ENCODE measurements at places on chromosomes 5 and 9.

GRCh38 chr9:134963546-134963945 lies 45.8 kb upstream of the FCN1 start:
- DNase-seq, result no peak
- H3K27ac ChIP-seq, result no peak overlapping the region
- no peaks in the 10 kb centered on the region for H3K36me3 ChIP-seq
- peaks cover 5% of the 10 kb centered on the region for H3K27me3 ChIP-seq
- no peak overlapping the region for H3K4me3 ChIP-seq

DNA sequence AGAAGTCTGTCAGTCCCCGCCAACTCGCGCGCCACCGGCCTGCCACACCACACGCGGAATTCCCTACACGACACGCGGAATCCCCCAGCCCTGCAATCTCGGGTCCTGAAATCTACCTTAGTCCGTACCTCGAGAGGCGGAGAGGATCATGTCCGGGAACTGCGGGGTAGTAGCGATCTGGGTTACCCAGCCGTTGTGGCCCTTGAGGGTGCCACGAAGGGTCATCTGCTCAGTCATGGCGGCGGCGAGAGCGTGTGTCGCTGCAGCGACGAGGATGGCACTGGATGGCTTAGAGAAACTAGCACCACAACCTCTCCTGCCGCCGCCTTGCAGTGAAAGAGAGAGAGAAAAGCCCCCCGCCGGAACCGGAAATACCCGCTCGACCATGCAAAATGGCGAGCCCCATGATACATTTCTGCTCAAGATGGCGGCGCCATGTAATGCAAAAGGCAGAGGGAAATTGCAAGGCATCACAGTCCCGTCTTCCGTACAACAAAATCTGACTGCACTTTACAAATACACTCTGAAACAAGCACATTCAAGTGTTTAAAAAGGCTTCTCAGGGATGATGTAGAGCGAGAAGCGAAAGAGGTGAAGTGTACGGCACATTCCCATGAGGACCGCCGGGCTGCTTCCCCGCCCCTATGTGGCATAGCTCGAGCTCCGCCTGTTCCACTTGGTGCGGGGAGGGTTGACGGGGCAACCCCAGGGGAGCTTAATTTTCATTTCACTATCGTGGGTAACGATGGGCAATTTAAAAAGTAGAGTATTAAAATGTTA lies at the start of gene RACK1:
Gene RACK1 (minus strand): TSS at position 343 of the 780 bp plus-strand sequence. CDS start 106 bp downstream, at position 237.
- no peaks in the 10 kb centered on the region for H3K27me3 ChIP-seq
- peak; percentile 94 for DNase-seq
- peaks cover 28% of the 10 kb centered on the region for H3K4me1 ChIP-seq
- peaks cover 40% of the 10 kb centered on the region for H3K36me3 ChIP-seq
- H3K27ac ChIP-seq, result peak within 1 kb of the TSS; percentile 99
- H3K4me3 ChIP-seq, result peak within 1 kb of the TSS; percentile 98

DNA sequence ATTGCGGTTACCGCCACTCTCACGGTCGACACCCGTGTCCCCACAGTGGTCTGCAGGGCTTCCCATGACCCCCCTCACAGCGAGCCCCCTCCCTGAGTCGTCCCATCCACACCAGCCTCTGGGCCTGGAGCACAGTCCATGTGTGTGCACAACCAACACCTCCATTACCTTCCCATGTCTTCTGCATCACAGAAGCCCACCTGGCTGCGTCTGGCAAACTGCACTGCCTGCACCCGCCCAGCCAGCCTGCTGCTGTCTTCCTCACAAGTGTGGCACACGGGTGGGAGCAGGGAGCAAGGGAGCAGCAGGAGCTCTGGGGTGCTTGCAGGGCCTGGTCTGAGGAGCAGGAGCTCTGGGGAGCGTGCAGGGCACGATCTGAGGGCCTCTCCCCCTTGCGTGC lies 415.3 kb upstream of the IRX4 start:
- H3K36me3 ChIP-seq, result no peaks in the 10 kb centered on the region
- H3K27ac ChIP-seq, result no peak overlapping the region
- no peak overlapping the region for H3K4me3 ChIP-seq
- H3K4me1 ChIP-seq, result no peaks in the 10 kb centered on the region

DNA sequence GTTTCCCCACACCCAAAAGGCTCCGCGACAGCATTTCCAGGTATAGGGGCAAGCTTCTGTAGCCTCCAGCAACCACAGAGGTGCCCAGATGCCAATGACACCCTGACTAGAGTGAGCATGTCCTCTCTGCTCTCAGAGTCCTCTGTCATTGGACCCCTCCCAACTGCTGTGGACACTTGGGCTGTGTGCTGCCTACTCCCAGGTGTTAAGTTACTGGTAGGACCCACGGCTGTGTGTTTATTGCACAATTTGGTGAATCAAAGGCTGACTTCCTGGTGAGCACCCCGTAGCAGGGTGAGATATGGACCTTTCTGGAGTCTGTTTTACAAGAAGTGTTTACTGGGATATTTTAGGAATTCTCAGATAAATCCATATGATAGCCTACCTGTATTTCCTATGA lies 36.0 kb downstream of the SH3GL2 start:
- H3K36me3 ChIP-seq, result no peaks in the 10 kb centered on the region
- no peak overlapping the region for H3K27ac ChIP-seq
- DNase-seq, result no peak
- H3K4me3 ChIP-seq, result no peak overlapping the region
- no peaks in the 10 kb centered on the region for H3K4me1 ChIP-seq

GRCh38 chr9:98365227-98365669 lies 109.8 kb upstream of the TBC1D2 start:
- peaks cover 11% of the 10 kb centered on the region for H3K27me3 ChIP-seq
- no peak overlapping the region for H3K27ac ChIP-seq
- no peak overlapping the region for H3K4me3 ChIP-seq

GRCh38 chr9:88060746-88061145 lies 77.5 kb downstream of the SPATA31C2 start:
- H3K27me3 ChIP-seq, result no peaks in the 10 kb centered on the region
- H3K27ac ChIP-seq, result no peak overlapping the region
- H3K4me3 ChIP-seq, result no peak overlapping the region
- no peak for DNase-seq

DNA sequence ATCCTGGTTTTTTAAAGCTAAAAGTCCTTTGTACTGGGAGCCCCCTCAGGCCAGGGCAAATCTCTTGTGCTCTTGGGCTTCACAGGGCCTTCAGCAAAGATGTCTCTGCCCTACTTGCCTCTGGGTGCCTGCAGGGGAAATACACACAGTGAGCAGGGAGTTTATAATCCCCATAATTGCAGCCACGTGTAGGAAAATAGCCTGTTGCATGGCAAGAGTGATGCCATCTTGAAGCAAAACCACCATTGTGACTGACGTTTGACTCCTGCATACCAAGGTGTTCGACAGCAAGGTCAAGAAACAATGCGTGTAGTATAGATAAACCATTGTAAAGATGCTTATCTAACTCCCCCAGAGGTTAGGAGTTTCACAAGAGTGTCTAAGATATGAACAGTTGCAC lies 11.4 kb upstream of the IL3 start:
- H3K27ac ChIP-seq, result no peak overlapping the region
- no peaks in the 10 kb centered on the region for H3K36me3 ChIP-seq
- peaks cover 2% of the 10 kb centered on the region for H3K4me1 ChIP-seq

DNA sequence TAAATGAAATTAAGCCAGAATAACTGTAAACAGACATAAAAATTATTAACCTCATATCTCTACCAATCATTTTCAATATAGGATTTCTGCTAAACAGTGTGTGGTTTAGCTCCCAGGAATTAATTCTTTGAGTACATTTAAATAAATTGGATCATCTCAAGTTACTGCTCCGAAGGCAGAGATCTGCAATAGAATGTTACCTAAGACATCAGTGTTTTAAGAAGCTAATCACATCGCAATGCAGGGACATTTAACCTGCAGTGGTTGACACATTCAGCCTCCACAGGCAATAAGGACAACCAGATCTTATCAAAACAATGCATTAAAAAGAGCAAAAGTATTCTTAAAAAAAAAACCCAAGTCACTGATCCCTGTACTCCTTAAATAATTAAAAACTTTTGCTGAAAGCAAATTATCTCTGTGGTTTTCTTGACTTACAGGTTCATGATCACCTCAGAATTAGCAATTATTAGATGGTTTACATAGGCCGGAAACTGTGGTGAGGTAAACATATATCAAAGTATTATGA lies 45.7 kb downstream of the PRDM6 start:
- H3K27me3 ChIP-seq, result no peaks in the 10 kb centered on the region
- no peaks in the 10 kb centered on the region for H3K4me1 ChIP-seq
- no peak overlapping the region for H3K27ac ChIP-seq
- no peak overlapping the region for H3K4me3 ChIP-seq

DNA sequence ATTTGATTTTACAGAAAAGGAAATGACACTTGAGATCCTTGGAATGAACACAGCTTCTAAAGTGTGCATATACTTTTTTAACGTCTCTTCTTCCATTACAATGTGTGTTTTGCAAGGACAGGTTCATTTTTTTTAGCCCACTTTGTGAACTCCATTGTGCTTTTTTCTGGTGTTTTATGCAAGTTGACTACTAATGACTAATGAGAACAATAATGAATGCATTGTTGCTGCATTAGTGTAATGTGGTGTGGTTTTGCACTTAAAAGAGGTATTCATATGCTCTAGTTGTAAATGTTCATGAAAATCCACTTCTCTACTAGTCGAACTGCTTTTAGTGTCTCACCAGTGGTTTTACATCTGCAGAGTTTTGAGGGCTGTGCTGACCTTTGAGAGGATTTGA lies 93.6 kb downstream of the UHRF2 start:
- no peak overlapping the region for H3K27ac ChIP-seq
- no peaks in the 10 kb centered on the region for H3K4me1 ChIP-seq
- no peak overlapping the region for H3K4me3 ChIP-seq
- H3K27me3 ChIP-seq, result no peaks in the 10 kb centered on the region

GRCh38 chr9:73152543-73152844 lies 829 bp downstream of the ANXA1 start:
- H3K27ac ChIP-seq, result peak overlapping the region; percentile 40
- H3K27me3 ChIP-seq, result no peaks in the 10 kb centered on the region
- DNase-seq, result peak; percentile 75

GRCh38 chr9:133403766-133404453 lies 13.9 kb downstream of the REXO4 start:
- DNase-seq, result peak; percentile 7
- H3K36me3 ChIP-seq, result peaks cover 36% of the 10 kb centered on the region
- peaks cover 7% of the 10 kb centered on the region for H3K4me1 ChIP-seq
- H3K27me3 ChIP-seq, result no peaks in the 10 kb centered on the region
- H3K4me3 ChIP-seq, result no peak overlapping the region
- H3K27ac ChIP-seq, result no peak overlapping the region

- no peaks in the 10 kb centered on the region for H3K4me1 ChIP-seq
- H3K27me3 ChIP-seq, result no peaks in the 10 kb centered on the region
- DNase-seq, result no peak
- H3K36me3 ChIP-seq, result no peaks in the 10 kb centered on the region
- H3K27ac ChIP-seq, result no peak overlapping the region
- H3K4me3 ChIP-seq, result no peak overlapping the region
Measured at GRCh38 chr5:95172659-95173058, 112.2 kb downstream of the MCTP1 start.

- H3K27ac ChIP-seq, result no peak overlapping the region
- no peak overlapping the region for H3K4me3 ChIP-seq
- DNase-seq, result no peak
- H3K36me3 ChIP-seq, result peaks cover 81% of the 10 kb centered on the region
- H3K4me1 ChIP-seq, result peaks cover 6% of the 10 kb centered on the region
- H3K27me3 ChIP-seq, result no peaks in the 10 kb centered on the region
Measured at GRCh38 chr5:150398722-150399523, 13.8 kb downstream of the CD74 start.

DNA sequence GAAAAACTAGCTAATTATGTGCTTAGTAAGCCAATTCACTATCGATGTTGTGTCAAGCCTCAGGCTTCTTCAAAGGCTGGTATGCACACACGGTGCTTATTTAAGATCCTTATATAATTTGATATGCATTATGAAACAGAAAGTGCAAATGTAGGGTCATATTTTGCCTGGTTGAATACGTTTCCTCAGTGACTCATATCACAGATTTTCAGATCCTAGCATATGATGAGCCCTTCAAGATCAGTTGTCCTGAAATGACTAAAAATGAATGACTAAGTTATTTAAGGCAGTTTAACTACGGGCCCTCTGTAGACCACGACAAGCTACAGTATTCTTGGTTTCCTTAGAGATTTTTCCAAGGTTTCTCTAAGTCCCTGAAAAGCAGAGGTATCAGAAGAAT lies 778.3 kb downstream of the PRELID2 start:
- H3K27me3 ChIP-seq, result no peaks in the 10 kb centered on the region
- peaks cover 3% of the 10 kb centered on the region for H3K4me1 ChIP-seq
- peak; percentile 53 for DNase-seq
- H3K36me3 ChIP-seq, result no peaks in the 10 kb centered on the region
- no peak overlapping the region for H3K4me3 ChIP-seq

- H3K4me1 ChIP-seq, result peaks cover 36% of the 10 kb centered on the region
- no peaks in the 10 kb centered on the region for H3K27me3 ChIP-seq
- no peak for DNase-seq
Measured at GRCh38 chr5:170534941-170535340, 31.1 kb downstream of the KCNIP1 start.

GRCh38 chr9:65403721-65404120 lies 118.7 kb upstream of the FOXD4L5 start:
- no peak overlapping the region for H3K4me3 ChIP-seq
- H3K36me3 ChIP-seq, result no peaks in the 10 kb centered on the region
- H3K27ac ChIP-seq, result no peak overlapping the region
- DNase-seq, result no peak

GRCh38 chr5:144971108-144971850 lies 800.6 kb downstream of the KCTD16 start:
- H3K4me1 ChIP-seq, result no peaks in the 10 kb centered on the region
- no peak overlapping the region for H3K27ac ChIP-seq
- H3K4me3 ChIP-seq, result no peak overlapping the region

DNA sequence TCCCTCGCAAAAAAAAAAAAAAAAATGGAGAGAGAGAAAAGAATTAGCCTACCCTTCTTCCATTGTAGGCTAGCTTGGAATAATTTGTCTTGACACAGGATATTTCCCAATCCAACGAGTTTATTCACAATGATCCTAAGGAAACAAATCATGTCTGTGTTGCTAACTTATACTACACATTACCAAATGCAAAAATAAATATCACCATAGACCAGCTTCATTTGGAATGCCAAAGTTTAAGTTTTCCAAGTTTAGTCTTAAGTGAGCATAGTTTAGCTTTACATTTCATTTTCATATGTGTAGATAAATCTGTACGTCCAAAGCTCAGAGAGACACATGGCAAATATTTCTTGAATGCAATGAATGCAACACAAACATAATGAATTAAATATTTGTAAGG lies 1106.2 kb upstream of the DMAC1 start:
- H3K27ac ChIP-seq, result no peak overlapping the region
- no peaks in the 10 kb centered on the region for H3K36me3 ChIP-seq
- no peaks in the 10 kb centered on the region for H3K4me1 ChIP-seq

- no peaks in the 10 kb centered on the region for H3K4me1 ChIP-seq
- H3K27me3 ChIP-seq, result peaks cover 48% of the 10 kb centered on the region
- no peak overlapping the region for H3K4me3 ChIP-seq
- H3K36me3 ChIP-seq, result no peaks in the 10 kb centered on the region
Measured at GRCh38 chr9:126125992-126126409, 200.6 kb upstream of the MVB12B start.

DNA sequence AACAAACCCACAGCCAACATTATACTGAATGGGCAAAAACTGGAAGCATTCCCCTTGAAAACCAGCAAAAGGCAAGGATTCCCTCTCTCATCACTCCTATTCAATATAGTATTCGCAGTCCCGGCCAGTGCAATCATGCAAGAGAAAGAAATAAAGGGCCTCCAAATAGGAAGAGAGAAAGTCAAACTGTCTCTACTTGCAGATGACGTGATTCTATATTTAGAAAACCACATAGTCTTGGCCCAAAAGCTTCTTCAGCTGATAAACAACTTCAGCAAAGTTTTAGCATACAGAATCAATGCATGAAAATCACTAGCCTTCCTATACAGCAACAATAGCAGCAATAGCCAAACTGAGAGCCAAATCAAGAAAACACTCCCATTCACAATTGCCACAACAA lies 333.7 kb upstream of the EDIL3 start:
- no peak overlapping the region for H3K27ac ChIP-seq
- H3K27me3 ChIP-seq, result no peaks in the 10 kb centered on the region
- H3K4me1 ChIP-seq, result no peaks in the 10 kb centered on the region
- no peaks in the 10 kb centered on the region for H3K36me3 ChIP-seq
